Karpas-422 (cell line): ENCODE measurements at places on chromosomes 2 and 18. TPM values are rescaled to one million over a fixed set of nuclear protein-coding genes. Genes with fewer than 3 reads are reported as not detected.

The MYO5B gene
- total RNA-seq, result 0.97 TPM in 1 of 2 replicates, not detected in the other

The LGALSL gene
- total RNA-seq, result 2.9 and 10.8 TPM in 2 replicates

The SNTG2 gene
- total RNA-seq, result not detected in 2 replicates

The PRKAG3 gene
- total RNA-seq, result not detected in 2 replicates

The MC5R gene
- total RNA-seq, result not detected in 2 replicates

The TUBA3E gene
- total RNA-seq, result not detected in 2 replicates

The NR4A2 gene
- 0.40 TPM in 1 of 2 replicates, not detected in the other for total RNA-seq

The KCNJ3 gene
- not detected in 2 replicates for total RNA-seq

The EGR4 gene
- total RNA-seq, result 0.14 and 0.75 TPM in 2 replicates

The STARD7 gene
- total RNA-seq, result 140 and 167 TPM in 2 replicates

The TUBB8B gene
- not detected in 2 replicates for total RNA-seq

The HOXD9 gene
- not detected in 2 replicates for total RNA-seq

The THOC1 gene
- total RNA-seq, result 58.2 and 84.2 TPM in 2 replicates

The MAP3K19 gene
- not detected in 2 replicates for total RNA-seq

The TRIM54 gene
- total RNA-seq, result not detected in 2 replicates

The TUBB6 gene
- 0.48 TPM in 1 of 2 replicates, not detected in the other for total RNA-seq

The UGT1A5 gene
- not detected in 2 replicates for total RNA-seq

The RGPD3 gene
- total RNA-seq, result not detected in 2 replicates

The KCNE4 gene
- not detected in 2 replicates for total RNA-seq

The CHRNG gene
- total RNA-seq, result not detected in 2 replicates

The KLF7 gene
- total RNA-seq, result 6.5 and 8.8 TPM in 2 replicates

The SPRED2 gene
- 11.9 and 13.9 TPM in 2 replicates for total RNA-seq

The CIB4 gene
- total RNA-seq, result not detected in 2 replicates

The TLX2 gene
- total RNA-seq, result 0.25 and 2.5 TPM in 2 replicates

The GTF2A1L gene
- total RNA-seq, result not detected in 2 replicates

The SLC30A3 gene
- 0.19 and 0.29 TPM in 2 replicates for total RNA-seq
